Stimulated activated CD8-positive, alpha-beta memory T cell treated with anti-CD3 and anti-CD28 coated beads, Interleukin-7, amount 100 ng/mL, for 1 hour (primary cell): ENCODE measurements at places on chromosomes 7 and 10.

GRCh38 chr10:11874568-11875493, 51.7 kb downstream of the PROSER2 start:
- no peak for DNase-seq

- DNase-seq: no peak
Observed at GRCh38 chr10:48288661-48289060, 14.2 kb upstream of the FRMPD2 start.

- no peak for DNase-seq
Observed at GRCh38 chr7:90824386-90825307, 228.5 kb downstream of the CDK14 start.

GRCh38 chr7:2613098-2613930, 18.5 kb upstream of the TTYH3 start:
- no peak for DNase-seq

GRCh38 chr7:141691540-141691939, 10.4 kb downstream of the DENND11 start:
- no peak for DNase-seq

GRCh38 chr7:43825391-43825808, 43.9 kb downstream of the MRPS24 start:
- DNase-seq: no peak

GRCh38 chr7:130009848-130010688, 41.1 kb downstream of the ZC3HC1 start:
- DNase-seq: no peak

DNA sequence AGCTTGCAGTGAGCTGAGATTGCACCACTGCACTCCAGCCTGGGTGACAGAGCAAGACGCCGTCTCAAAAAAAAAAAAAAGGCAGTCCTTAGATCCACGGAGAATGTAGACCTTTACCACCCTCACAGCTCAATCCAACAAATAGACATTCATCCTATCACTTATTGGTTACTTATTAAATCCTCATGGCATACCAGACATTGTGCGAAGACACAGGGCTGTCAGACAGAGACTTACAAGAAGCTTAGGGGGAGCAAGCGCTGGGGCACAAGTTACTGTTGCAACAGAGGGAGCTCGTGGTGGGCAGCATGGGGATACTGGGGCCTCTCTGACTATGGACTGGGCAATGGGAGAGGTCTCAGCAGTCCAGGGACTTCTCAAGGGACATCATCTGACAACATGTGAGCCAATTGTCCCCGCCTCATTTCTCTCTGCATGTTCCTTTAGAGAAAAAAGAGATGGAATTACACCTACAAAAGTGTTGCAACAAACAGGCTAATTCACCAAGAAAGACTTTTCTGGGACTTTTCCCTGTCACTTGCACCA, 82.8 kb upstream of the TNS3 start:
- no peak for DNase-seq

- no peak for DNase-seq
Observed at GRCh38 chr7:73909996-73910395, 49.0 kb downstream of the TMEM270 start.

DNA sequence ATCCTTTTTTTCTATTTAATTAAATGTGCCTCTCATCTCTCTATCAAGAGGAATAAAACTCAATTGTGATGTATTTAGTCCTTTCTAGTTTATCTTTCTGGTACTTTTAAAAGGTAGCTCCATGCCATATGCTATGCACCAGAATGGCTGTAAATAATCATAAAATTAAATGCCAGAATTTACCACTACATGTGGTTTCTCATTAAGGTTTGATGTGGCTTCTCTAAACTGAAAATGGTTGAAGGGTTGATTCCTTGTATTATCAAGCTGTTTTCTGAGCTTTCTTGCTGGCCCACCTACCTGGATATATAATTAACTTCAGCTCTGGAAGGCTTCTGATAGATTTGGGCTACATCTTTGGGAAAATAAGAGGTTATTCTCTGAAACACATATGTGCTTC, 171.9 kb upstream of the RHOBTB1 start:
- DNase-seq: no peak

- DNase-seq: no peak
Observed at GRCh38 chr7:27123007-27123476, 7.5 kb downstream of the HOXA4 start.
